ENCODE measurements at places on chromosomes 11 and 22. TPM values are rescaled to one million over a fixed set of nuclear protein-coding genes. Genes with fewer than 3 reads are reported as not detected.

DNA sequence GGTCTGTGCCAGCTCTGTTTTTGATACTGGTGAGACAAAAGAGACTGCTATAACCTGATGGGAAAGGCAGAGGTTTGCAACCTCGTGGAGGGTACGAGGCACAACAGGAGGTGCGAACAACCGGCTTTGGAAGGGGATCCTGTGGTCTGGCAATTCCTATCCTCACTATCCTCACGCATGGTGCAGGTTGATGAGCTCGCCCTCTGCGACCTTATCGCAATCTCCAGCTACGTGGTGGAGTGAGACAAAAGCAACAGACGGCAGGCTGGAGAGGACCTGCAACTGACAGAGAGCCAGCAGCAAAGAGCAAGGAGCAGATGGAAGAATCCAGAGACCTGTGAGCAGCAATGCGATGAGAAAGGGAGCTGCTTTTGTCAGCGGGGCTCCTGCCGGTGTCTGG, 47.3 kb upstream of the TSKU start:
- DNase-seq, result no peak

- DNase-seq, result no peak
These were observed 20.7 kb upstream of the CCDC188 start for GRCh38 chr22:20171288-20172140.

- peak; percentile 97 for DNase-seq
These were observed 1.5 kb upstream of the INPPL1 start for GRCh38 chr11:72222907-72223614.

DNA sequence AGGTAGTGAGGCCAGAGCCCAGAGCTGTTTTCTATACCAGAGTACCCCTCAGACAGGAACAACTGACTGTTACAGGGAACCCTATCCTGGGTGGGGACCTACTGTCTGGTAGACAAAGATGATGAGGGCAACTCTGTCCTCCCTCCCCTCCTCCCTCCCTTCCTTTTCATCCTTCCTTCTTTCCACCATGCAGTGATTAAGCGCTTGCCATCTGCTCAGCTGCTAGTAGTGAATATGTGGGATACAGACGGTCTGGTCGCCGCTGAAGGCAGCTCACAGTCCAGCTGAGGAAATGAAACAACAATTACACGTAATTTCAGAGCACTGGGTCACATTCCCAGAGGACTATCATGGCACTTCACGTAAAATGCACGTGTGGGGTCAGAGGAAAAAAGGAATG, 597.1 kb downstream of the BUD13 start:
- no peak for DNase-seq

- DNase-seq, result peak; percentile 94
These were observed at the start of gene SLC5A1 for GRCh38 chr22:32042924-32043323. TSS of gene SLC5A1 (plus strand) at chr22:32043261. CDS start at chr22:32043282, 21 bp downstream.

GRCh38 chr11:2655016-2655719, 44.6 kb downstream of the KCNQ1OT1 start:
- DNase-seq, result no peak

- no peak for DNase-seq
These were observed 44.9 kb downstream of the EXT2 start for GRCh38 chr11:44140372-44140771.

DNA sequence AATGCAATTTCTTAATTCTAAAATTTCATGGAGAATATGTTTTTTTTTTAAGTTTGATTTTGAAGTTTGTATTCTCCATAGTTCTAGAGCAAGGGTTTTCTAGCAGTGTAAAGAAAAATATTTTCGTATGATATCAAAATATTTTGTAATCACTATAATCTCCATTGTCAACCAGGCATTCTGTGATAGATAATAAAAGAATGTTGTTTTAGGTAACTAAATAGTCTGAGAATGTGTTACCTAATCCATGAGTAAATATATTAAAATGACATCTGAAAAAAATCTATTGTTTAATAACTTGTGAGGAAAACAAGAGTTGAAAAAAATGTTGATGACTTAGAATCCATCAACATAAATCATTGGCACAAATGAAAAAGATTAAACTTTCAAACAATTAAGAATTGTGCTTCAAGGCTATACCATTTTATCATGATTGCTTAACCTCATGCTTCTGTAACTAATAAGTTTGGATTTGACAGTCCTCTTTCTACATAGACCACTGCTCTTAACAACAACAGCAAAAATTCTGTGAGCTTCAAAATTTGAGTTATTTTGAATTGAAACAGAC, 2211.8 kb downstream of the LRRC4C start:
- DNase-seq, result no peak

- no peak for DNase-seq
These were observed 9.1 kb downstream of the CTSF start for GRCh38 chr11:66559142-66559865.

GRCh38 chr11:106415510-106415909, 338.0 kb downstream of the AASDHPPT start:
- DNase-seq, result no peak

DNA sequence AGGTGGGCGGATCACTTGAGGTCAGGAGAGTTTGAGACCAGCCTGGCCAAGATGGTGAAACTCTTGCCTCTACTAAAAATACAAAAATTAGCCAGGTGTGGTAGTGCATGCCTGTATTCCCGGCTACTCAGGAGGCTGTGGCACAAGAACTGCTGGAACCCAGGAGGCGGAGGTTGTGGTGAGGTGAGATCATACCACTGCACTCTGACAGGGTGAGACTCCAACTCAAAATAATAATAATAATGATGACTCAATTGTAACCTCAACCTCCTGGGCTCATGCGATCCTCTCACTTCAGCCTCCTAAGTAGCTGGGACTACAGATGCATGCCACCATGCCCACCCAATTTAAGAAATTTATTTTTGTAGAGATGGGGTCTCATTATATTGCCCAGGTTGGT, 15.6 kb upstream of the CHRNA10 start:
- no peak for DNase-seq

DNA sequence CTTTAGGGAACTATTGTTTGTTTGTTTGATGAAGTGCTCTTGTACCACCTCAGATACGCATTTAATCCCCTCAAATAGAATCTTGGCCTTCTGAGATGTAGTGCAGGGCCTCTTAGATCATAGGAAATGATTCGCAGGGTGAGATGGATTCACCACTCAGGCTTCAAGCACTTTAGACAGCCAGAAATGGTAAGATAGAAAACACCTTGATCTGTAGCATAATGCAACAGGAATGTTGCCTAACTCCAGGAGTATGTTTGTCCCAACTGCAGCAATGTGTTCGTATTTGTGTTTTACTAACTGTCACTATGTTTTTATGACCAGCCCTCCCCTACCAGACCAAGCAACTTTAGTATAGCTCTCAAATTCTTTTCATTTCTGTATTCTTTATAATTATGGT, 761.2 kb downstream of the NELL1 start:
- no peak for DNase-seq

DNA sequence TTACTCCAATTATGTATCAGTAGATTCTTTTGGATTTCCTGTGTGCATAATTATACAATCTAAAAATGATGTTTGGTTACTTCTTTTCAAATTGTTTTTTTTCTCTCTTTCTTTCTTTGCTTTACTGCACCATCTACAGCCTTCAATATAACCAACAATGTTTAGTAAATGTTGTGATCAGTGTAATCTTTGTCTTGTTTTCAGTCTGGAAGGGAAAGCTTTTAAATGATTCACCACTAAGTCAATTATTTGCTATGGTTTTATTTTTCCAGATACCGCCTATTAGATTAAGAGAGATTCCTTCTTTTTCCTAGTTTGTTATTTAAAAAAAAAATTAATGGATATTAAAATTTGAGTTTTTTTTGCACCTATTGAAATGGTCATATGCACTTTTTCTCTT, 29.8 kb upstream of the ABTB2 start:
- no peak for DNase-seq

DNA sequence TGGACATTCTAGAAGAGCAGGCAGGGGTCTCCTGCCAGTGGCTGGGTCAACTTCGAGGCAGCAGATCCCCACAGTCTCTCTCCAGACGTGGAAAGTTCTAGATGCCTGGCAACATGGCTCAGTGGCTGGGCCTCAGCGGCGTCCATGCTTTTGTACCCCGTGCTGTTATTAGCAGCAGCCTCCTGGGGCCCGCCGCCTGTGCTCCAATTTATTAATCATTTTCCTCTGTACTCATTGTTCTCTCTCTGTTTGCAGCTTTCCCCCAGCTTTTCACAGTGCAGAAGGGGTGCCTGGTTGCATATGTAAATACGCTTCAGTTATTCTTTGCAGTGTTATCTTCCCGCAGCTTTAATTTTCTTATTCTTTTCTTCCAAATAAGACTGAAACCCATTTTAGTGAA, 515.1 kb downstream of the TBC1D22A start:
- no peak for DNase-seq

- no peak for DNase-seq
These were observed 17.0 kb downstream of the ARRB1 start for GRCh38 chr11:75334402-75334891.

DNA sequence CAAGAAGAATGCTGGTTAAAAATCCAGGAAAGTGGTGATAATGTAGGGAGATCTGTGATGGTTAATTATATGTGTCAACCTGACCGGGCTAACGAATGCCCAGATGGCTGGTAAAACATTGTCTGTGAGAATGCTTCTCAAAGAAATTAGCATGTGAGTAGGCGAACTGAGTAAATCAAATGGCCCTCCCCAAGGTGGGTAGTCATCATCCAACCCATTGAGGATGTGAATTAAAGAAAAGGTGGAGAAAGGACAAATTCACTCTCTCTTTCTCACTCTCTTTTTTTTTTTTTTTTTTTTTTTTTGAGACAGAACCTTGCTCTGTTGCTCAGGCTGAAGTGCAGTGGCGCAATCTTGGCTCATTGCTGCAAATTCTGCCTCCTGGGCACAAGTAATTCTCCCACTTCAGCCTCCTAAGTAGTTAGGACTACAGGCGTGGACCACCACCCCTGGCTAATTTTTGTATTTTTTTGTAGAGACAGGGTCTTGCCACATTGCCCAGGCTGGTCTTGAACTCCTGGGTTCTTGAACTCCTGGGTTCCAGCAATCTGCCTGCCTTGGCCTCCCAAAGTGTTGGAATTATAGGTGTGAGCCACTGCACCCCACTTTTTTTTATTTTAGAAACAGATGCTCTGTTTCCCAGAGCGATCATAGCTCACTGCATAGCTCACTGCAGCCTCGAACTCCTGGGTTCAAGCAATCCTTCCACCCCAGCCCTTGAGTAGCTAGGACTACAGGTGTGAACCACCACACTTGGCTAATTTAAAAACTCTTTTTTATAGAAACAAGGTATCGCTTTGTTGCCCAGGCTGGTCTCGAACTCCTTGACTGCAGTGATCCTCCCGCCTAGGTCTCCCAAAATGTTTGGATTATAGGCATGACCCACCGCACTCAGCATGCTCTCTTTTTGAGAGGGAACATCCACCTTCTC, 22.0 kb upstream of the P2RY6 start:
- no peak for DNase-seq

- no peak for DNase-seq
These were observed 45.3 kb upstream of the SCUBE2 start for GRCh38 chr11:9136741-9137140.

GRCh38 chr11:84558085-84558905, 1068.8 kb downstream of the DLG2 start:
- peak; percentile 58 for DNase-seq

GRCh38 chr22:47031628-47031915, 269.1 kb downstream of the TBC1D22A start:
- DNase-seq, result no peak

DNA sequence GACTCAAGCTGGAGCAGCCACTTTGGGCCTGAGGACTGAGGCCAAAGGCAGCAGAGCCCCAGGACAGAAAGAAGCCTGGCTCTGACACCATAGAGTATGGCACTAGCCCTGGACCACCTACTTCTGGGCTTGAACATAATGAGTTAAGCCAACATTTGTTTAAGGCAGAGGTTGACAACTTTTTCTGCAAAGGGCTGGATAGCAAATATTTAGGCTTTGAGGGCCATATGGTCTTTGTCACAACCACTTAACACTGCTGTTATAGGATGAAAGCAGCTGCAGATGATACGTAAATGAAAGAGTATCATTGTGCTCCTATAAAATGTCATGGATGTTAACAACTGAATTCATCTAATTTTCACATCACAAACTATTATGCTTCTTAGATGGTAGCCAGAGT, 16.6 kb downstream of the OSBP start:
- no peak for DNase-seq

DNA sequence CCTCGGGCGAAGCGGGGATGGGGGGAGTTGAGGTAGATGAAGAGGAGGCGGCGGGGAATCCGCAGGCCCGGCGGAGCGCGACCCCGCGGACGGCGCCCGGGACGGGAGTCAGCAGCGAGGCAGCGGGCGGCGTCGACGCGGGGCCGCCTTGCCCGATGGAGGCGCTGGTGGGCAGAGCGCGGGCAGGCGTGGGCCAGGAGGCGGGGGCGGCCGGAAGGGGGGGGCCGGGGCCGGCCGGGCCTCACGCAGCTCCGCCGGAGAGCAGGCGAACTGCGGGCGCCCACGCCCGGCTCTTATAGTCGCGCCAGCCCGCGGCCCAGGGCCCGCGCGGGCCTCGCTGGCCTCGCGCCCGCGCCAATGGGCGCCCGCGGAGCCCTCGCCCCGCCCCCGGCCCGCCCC, at the start of gene IGF2:
IGF2 (minus strand) TSS at position 267 of the 399 bp plus-strand sequence. CDS start 3,866 bp downstream, outside the sequence.
- no peak for DNase-seq

DNA sequence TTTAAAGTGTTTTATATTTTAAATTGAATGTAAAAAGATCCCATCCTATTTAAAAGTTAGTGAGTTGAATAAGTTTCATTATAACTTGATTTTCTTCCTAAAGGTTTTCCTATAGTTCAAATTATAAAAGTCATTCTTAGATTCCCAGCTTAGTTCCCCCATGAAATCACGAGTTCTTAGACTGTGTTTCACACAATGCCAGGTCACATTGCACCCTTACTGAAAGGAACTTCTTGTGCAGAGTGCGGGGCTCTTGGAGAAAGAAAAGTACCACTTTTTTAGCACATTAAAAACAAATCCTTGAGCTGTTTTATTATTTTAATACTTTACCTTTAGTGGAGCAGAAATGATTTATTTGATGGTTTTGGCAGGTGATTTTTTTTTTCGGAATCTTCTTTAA, 15.6 kb downstream of the GRAP2 start:
- no peak for DNase-seq

GRCh38 chr11:76251576-76251975, 45.3 kb upstream of the WNT11 start:
- DNase-seq, result no peak

DNA sequence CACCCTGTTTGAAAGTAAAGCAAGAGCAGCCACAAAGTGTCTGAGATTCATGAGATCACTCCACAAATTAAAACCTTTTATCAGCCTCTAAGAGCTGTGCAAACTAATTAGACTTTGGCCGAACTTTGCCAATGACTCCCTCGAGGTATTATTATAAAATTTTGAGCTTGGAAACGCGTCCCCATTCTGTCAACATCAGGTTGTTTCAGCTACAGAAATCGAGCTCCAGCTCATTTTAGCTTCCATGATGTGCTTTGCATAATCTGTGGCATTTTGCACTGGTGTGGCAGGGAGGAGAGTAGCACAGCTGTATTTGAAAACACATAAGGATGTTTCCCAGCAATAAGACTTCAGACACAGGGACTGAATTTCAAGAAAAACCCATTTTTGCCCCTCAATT, 872.2 kb downstream of the NTM start:
- no peak for DNase-seq

GRIA4 gene
- 2.3 TPM for total RNA-seq

FXYD2 gene
- 1.5 TPM for total RNA-seq

RAB3IL1 gene
- 15.0 TPM for total RNA-seq

MS4A15 gene
- not detected for total RNA-seq

SLC22A6 gene
- total RNA-seq, result not detected

GSTT4 gene
- not detected for total RNA-seq

LPXN gene
- total RNA-seq, result 10.7 TPM

KRTAP5-8 gene
- 1.1 TPM for total RNA-seq

DUSP18 gene
- total RNA-seq, result 16.2 TPM

GLYAT gene
- not detected for total RNA-seq

MMP8 gene
- not detected for total RNA-seq

Measured in mucosa of descending colon (tissue), 3 donors.